Cardiac muscle cell (in vitro differentiated cells and primary cell): ENCODE measurements at places on chromosomes 13 and 19.

- no peak for DNase-seq
Measured at GRCh38 chr13:70527599-70527998, 419.3 kb upstream of the KLHL1 start.

GRCh38 chr13:30844548-30845296 is 61.3 kb upstream of the MEDAG start:
- no peak for DNase-seq

- DNase-seq, result peak; percentile 44
Measured at GRCh38 chr19:27794494-27795042, 1418.4 kb downstream of the UQCRFS1 start.

GRCh38 chr19:38323291-38323690 is 3.6 kb downstream of the KCNK6 start:
- DNase-seq, result no peak

DNA sequence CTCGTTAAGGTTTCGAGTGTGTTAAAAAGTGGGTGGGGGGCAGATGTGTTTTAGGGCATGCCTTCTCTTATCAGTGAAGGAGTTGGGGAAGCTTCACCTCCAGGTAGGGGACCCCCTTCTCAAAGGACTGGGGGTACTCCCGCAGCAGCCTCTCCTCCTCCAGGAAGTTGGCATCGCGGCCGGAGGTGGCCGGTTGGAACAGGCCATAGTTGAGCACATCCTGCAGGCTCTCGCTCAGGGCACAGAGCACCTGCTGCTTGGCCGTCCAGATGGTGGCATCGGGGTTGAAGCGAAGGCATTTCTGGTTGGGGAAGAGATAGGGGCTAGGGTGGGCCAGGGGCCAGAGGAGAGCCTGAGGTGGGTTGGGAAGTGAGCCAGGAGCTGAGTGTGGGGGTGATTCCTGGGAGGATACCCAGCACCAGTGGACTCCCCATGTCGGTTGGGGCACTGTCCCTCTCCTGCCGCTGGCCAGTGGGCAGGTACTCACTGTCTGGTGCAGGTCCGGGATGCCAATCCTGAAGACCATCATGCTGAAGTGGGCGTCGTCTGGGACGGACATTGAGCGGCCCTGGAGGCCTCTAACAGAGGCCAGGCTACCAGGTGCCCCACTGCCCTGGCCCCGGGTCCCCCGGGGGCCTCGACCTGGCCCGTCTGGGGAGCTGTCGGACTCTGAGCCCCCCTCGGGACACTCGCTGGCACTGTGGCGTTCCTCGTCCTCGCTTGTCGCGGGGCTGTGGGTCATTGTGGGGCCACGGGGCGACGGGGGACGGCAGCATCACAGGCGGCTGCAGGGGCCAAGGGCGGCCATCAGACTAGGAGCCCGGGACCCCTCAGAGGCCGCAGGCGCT is 3.2 kb downstream of the SHANK1 start:
- DNase-seq, result no peak

- no peak for DNase-seq
Measured at GRCh38 chr19:44666852-44667556, 4.3 kb upstream of the CEACAM19 start.

- no peak for DNase-seq
Measured at GRCh38 chr19:10372690-10373089, 7.7 kb downstream of the TYK2 start.

- DNase-seq, result peak; percentile 81
Measured at GRCh38 chr19:13093407-13094105, 9.1 kb downstream of the LYL1 start.

- DNase-seq, result no peak
Measured at GRCh38 chr19:19597809-19598306, 20.6 kb downstream of the PBX4 start.

- no peak for DNase-seq
Measured at GRCh38 chr13:97165502-97166425, 56.4 kb upstream of the MBNL2 start.

DNA sequence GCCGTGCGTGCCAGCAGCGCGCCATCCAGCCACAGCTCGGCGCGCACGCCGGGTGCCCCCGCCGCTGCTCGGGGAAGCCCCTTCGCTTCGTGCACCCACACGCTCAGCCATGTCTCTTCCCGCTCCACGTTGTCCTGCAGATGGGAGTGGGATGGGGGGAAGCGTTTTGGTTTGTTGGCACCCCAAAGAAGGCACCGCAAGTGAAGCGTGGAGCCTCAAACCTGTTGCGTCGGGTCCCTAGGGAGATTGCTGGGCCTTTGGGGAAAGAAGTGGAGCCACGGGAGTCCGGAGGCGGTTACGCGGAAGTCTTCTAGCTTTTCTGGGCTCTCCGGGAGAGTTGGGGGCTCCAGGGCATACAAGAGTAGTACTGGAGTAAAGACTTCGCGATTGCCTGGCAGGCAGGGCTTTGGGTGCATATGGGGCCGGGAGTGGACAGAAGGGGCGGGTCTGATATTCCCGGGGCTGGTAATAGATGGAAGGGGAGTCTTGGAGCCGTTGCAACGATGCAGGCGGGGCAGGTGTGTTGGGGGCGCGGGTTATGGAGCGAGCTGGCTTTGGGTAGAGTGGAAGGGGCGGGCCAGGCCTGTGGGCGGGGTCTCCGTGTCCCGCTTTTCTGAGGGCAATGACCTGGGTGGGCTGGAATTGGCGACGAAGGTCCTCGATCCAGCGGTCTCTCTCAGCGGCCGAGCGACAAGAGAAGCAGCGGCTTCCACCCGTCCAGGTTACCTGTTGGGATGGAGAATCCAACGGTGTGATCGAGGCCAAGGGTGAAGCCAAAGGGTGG is 6.5 kb downstream of the RASAL3 start:
- DNase-seq, result no peak

GRCh38 chr13:20955496-20955895 is 53.0 kb upstream of the XPO4 start:
- DNase-seq, result no peak

GRCh38 chr19:30049226-30049625 is 107.2 kb downstream of the URI1 start:
- no peak for DNase-seq

DNA sequence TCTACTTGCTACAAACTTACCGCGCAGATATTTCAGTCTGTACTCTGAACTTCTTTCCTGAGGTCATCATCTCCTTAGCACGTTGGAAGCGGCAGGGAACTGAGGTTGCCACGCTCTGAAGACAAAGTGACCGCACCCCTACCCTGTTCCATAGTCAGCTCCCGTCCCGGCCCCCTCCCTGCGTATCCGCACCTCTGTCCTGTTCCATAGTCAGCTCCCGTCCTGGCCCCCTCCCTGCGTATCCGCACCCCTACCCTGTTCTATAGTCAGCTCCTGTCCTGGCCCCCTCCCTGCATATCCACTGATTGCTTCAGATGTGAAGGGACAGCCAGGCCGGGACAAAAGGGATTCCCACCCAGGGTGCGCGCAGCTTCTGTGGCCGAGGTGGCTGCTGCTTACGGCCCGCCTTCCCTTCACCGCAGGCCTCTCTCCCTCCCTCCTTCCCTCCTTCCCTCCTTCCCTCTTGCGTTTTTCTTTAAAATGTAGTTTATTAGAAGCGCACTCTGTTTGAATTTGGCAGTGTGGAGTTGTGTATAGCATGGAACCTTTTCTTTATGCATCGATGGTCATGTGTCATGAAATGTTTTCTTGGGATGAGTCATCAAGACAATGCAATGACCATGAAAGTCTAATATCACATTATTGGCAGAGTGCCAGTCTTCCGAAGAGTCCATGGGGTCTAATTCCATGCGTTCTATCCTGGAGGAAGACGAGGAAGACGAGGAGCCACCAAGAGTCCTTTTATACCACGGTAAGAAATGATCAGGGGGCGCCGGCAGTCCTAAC is 21.9 kb upstream of the NDUFS7 start:
- DNase-seq, result peak; percentile 82

- DNase-seq, result no peak
Measured at GRCh38 chr13:109090796-109091195, 461.4 kb downstream of the MYO16 start.

DNA sequence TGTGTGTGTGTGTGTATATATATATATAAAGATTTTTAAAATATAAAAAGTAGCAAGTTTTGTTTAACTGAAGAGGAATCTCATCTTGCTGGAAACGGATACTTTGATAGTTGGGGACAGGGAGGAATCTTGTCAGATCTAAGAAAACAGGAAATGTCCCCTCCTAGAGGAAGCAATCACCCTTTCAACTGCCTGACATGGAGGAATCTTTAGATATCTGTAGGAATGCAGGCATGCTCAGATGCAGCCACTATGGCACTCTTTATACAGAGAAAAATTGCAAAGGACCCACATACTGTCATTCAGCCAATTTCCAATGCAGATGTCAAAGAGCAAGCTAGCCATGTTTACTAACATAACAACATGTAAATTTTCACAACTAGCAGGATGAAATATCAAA is 38.8 kb downstream of the ZNF611 start:
- DNase-seq, result no peak

DNA sequence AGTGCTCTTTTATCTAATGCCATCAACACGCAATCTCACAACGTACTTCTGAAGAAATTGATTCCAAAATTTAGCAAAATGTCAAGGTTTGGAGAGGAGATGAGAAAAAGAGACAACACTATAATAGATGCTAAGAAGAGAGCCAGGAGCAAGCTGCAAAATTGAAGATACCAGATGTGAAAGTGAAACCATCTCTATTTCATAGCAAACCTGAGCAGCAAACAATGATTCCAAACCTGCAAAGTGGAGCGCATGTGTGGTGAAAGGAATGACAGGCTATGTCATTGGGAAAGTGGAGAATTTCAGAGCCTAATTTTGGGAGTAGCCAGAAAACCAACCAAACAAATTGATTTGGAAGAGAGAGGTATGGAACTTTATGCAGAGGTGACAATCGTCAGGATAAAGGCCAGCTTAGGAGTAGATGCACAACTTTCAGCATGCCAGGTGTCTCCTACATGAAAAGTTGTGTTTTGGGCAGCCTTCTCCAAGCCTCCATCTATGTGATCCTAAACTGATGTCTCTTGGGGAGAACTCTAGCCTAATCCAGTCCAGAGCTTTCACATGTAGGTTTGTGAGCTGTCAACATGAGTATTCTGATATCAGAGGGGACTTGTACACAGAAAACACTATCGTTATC is 158.4 kb upstream of the FNDC3A start:
- no peak for DNase-seq

GRCh38 chr13:83845106-83845505 is 37.2 kb downstream of the SLITRK1 start:
- no peak for DNase-seq

DNA sequence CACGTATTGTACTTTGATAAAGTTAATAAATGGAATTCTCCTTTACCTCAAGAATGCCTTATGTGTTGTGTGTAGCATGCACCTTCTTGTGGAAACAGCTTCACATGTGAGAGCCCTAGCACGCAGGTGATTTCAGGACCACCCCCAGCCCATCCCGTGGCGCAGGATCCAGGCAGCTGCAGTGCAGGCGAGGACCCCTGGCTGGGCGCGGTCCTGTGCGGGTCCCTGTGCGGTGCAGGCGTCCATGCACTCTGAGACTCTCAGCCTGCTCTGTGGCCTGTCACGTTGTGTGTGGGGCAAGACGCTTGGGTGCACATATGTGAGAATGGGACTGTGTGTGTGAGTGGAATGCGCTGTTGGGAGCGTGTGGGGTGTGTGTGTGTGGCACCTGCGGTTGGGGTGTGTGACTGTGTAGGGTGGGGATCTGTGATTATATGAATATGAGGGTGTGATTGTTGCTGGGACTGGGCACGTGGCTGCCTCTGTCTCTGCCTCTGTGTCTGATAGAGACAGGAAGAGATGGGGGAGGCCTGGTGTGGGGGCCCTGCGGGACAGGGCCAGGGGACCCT is 30.8 kb downstream of the WTIP start:
- DNase-seq, result no peak

DNA sequence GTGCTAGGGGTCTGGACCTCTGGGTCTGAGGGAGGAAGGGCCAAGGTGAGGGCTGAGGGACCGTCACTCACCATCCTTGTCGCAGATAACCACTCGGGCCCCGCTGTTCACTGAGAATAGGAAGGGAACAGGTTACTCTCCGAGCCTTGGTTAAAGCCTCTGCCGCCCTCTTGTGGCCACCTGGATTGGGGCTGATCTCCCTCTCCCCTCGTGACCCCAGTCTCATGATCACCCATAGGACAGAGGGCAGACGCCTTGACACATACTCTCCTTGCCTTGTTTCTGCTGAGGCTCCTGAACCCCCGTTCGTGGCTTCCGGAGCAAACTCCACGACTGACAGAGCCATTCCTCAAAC is 580 bp downstream of the HSD17B14 start:
- DNase-seq, result peak; percentile 88
